Stimulated activated CD8-positive, alpha-beta memory T cell treated with anti-CD3 and anti-CD28 coated beads, Interleukin-4, amount 100 ng/mL, for 48 hours (primary cell): ENCODE measurements at places on chromosomes 12 and 14.

DNA sequence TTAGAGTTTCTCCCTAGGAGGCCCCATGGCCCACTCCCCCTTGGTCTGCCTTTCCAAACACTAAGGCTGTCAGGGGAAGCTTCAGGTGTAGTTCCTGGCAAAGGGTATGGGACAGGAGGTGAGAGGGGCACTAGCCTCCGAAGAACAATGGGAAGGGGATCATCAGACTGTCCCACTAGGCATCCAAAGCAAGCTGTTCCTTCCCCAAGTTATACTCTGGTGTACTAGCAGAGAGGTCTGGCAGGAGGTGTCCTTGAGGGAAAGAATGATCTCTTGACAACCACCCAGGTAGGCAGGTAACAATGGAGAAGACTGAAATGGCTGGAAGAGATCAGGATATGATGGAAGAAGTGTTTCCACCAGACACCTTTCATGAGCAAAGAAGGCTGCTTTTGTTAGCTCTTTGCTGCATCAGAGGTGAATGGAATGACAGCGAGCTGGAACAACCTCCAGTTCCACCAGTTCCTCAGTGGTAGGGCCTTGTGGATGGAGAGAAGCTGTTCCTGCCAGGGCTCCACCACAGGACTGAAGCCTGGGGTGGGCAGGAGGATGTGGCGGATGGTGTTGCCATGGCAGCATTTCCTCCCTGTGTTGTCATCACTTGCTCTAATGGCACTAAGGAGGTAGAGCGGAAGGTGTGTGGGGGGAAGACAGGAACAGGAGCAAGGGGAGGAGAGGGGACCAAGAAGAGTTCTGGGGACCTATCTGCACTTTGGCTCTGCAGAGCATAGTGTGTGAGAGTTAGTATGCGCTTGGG, 2.3 kb upstream of the AGAP2 start:
- peak; percentile 81 for DNase-seq

- DNase-seq: no peak
Measured at GRCh38 chr14:103510724-103511693, 11.6 kb downstream of the CKB start.

- DNase-seq: no peak
Measured at GRCh38 chr12:118375348-118375747, 1.0 kb upstream of the SUDS3 start.

GRCh38 chr12:55838361-55838760, 4.4 kb downstream of the MMP19 start:
- DNase-seq: no peak

DNA sequence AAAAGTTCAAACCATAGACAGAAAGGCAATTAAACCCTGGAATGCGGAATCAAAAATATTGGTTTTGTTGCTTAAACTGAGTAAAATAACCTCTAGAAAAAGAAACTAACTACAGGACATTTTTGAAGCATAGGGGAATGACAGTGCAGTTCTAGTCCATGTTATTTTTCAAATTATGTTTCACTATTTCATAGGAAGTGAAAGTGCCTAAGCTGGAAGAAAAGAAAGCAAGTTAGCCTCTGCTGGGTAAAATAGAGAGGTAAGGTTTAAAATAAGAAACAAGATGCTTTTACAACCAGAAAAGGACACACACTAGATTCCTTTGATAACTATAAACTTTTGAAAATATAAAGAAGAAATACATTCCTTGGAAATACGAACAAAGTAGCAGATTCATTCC, 1.1 kb downstream of the CLECL1 start:
- no peak for DNase-seq

DNA sequence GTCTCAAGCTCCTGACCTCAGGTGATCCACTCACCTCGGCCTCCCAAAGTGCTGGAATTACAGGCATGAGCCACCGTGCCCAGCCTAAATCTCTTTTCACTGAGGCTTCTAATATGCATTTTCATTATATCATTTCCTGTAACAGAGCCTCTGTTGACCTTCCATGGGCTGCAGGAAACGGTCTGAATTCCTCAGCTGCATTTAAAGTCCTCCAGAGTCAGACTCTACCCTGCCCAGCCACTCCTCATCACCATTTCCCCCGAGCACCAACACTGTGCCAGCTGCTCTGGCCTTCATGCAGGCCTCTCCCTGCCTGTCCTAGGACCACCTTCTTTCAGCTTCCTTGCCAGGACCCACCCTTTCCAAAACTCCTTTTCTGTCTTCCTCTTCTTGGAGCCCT, 9.8 kb upstream of the NFKBIA start:
- no peak for DNase-seq

- DNase-seq: no peak
Measured at GRCh38 chr14:69154779-69155178, 1.9 kb upstream of the DCAF5 start.

GRCh38 chr12:9697619-9698018, 28.1 kb downstream of the CLEC2D start:
- DNase-seq: no peak

DNA sequence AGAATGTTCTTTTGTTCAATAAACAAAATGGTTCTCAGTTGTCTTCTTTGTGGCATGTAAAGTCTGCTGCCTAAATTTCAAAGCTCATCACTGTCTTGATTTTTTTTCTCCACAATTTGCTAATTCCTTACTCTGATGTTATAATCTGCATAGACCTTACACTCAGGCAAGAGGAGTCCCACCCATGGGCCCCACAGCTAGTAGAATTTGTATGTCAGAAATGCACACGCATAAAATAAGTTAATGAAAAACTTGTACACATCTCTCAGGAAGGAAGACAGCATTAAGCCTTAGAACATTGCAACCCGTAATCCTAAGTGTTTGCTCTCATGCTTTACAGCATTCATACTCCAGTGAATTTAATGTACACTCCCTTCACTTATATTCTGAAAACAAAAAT, 280.8 kb downstream of the ATXN7L3B start:
- no peak for DNase-seq

DNA sequence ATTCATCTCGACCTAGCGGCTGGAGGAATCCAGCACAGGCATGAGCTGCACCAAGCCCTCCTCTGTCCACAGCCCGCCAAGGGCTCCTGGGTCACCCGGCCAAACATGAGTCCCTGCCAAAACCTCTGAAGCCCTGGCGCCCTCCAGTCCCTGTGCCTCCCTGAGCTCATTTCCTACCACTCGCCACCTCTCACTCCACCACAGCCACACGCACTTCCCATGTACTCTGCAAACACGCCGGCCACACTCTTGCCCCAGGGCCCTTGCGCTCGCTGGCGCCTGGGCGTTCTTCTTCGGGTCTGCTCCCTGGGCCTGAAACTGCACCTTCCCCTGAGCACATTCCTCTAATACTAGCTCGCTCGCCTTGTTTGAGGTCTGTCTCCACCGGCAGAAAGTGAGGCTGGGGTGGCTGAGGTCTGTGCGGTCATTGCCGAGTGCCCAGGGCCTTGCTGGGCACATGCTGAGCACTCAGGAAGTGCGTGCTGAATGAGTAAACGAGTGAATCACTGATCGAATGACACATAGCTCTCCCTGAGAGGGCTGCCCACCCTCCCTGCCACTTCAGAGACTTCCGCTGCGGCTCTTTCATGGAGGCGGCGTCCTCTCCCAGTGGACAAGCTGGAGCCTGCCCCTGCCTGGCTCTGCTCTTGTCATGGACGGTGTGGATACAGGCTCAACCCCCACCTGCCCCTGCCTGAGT, 33.7 kb upstream of the DLK1 start:
- DNase-seq: no peak

DNA sequence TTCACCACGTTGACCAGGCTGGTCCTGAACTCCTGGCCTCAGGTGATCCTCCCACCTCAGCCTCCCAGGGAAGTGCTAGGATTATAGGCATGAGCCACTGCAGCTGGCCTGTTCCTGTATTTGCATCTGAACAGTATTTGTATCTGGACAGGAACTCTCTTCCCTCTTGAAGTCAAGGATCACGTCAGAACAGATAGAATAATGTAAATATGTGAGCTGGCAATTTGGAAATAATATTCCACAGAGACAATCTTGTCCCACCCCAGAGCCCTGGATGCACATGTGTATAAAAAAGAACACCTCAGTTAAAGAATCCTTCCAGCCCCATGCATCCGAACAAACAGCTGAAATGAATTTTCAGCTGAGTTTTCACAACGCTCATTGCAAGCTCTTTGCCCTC, 118.3 kb downstream of the VEZT start:
- DNase-seq: no peak

- no peak for DNase-seq
Measured at GRCh38 chr14:68586896-68587751, 205.7 kb downstream of the ZFP36L1 start.

DNA sequence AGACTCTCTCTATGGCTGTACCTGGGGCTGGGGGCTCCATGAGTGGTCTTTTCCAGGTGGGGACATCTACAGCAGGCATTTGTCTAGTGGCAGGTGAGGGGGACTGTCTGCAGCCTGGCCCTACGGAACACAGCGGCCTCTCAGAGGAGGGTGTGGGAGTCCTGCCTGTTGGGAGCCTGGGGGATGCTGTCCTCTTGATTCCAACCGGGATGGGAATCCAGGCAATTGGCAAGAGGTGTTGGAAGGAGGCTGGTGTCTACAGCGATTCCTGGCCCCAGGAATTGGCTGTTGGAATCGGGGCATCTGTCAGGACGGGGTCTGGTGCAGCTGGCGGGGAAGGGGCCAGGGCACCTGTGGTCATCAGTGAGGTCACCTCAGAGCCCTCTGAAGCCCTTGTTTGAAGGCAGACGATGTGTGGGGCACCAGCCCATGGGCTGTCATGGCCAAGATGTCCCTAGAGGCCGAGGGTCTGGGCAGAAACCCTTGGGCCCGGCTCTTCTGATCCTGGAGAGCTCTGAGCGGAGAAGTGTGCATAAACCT, 386.3 kb downstream of the TMEM121 start:
- no peak for DNase-seq

GRCh38 chr12:124143726-124144125, 151.2 kb upstream of the RFLNA start:
- no peak for DNase-seq

GRCh38 chr12:129610601-129611120, 293.2 kb downstream of the TMEM132D start:
- no peak for DNase-seq

GRCh38 chr12:23921099-23921856, 28.2 kb downstream of the SOX5 start:
- DNase-seq: no peak

- no peak for DNase-seq
Measured at GRCh38 chr12:104258476-104259067, 43.0 kb downstream of the TXNRD1 start.

GRCh38 chr12:108516511-108517275, 1.6 kb downstream of the FICD start:
- DNase-seq: no peak

GRCh38 chr12:93365616-93366405, 11.9 kb upstream of the NUDT4 start:
- no peak for DNase-seq

GRCh38 chr12:54427106-54427505, 8.0 kb upstream of the ITGA5 start:
- DNase-seq: no peak

GRCh38 chr14:53412819-53413675, 259.9 kb upstream of the DDHD1 start:
- DNase-seq: no peak

- no peak for DNase-seq
Measured at GRCh38 chr14:103705118-103705503, 10.1 kb downstream of the XRCC3 start.

DNA sequence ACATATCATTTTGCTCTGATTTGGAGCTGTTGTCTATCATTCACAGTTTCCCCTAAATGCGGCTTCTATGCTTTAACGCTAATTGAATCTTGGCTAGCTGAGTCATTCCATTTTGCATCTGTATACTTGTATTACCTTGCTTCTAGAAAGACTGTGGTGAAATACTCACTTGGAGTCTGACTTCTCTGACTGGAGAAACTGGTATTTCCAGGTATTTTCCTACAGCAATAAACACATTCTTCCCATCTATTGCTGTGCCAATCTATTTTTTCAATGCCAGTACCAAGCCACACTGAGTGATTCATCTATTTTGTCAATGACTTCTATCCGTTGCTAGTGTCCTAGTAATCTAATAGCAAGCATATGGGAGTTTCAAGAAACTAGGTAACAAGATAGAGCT, 76.0 kb upstream of the ST8SIA1 start:
- DNase-seq: no peak

GRCh38 chr14:80942191-80942600, 658 bp upstream of the CEP128 start:
- DNase-seq: no peak

- no peak for DNase-seq
Measured at GRCh38 chr12:108479364-108480070, 35.6 kb upstream of the FICD start.

GRCh38 chr12:14982991-14983390, 10.1 kb downstream of the PDE6H start:
- DNase-seq: no peak

GRCh38 chr12:90969851-90970250, 14.9 kb upstream of the CCER1 start:
- no peak for DNase-seq

- no peak for DNase-seq
Measured at GRCh38 chr12:53113136-53113705, 9.9 kb downstream of the SOAT2 start.
